ENCODE measurements at places on chromosomes 2 and 18.

DNA sequence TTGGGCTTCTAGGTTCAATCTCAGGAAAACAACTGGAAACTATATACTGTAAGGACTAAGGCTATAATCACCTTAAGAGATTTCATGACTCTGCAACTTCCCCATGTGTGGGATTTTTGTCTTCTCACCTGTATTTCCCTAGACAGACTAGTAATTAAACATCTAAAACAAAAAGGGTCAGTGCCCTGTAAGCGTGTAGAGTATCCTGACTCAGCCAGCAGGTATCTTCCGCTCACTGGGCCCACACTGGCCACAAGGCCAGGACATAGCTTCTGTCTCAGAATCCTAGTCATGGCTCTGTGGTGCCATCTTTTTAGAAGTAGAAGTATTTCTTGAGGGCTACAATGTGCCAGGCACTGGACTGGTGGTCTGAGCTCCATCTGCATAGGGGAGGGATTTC is 28.8 kb upstream of the KCMF1 start:
- no peak for DNase-seq

GRCh38 chr2:126793885-126794613 is 104.6 kb upstream of the TEX51 start:
- DNase-seq: no peak

DNA sequence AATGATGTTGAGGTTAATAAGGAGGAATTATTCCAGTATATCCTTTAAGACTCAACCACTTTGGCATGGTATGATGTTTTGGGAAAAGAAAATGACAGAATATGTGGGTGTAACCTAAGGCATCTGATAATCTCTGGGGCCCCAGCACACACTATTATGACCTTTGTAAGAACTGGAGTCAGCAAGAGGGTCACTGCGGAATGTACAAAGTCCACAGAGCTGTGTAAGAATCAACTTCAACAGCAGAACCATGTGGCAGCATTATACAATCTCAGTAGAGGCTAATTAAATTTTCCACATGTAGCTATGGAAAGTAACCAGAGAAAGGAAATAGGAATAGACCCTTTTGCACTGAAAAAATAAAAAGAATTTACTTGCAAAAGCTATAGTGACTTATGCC is 445.1 kb upstream of the UBE2E3 start:
- no peak for DNase-seq

GRCh38 chr2:189570570-189571031 is 10.0 kb downstream of the SLC40A1 start:
- no peak for DNase-seq

DNA sequence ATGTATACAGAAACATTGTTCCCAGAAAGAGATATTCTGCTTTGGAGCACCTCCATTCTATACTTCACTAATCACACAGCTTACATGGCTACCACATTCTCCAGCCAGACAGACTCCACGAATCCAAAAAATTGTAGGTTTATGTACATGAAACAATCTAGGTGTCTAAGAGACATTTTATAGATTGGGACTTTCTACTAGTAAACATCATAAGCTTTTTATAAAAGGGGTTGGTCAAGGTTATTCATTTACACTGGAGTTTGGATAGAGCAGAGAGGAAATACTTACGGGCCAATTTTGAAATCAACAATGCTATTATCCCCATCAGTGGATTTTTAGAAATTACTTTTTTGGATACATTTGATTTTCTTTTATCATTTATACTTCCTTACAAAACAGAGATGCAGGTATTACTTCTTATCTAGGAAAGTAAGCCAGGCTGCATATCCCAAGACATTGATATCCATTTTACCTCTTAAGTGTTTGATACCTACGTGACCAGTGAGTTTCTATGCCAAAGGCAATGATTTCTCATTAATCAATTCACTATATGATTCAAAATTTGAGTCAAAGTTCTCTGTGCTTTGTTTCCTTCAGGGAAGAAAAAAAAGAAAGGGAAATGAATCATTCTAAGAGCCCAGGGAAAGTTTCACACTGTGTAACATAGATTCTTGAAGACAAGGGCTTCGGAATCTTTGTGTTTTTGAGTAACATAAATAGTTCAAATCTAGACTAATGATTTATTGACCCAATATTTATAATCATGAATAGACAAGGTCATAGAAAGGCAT is 140.5 kb downstream of the PTH2R start:
- DNase-seq: no peak

DNA sequence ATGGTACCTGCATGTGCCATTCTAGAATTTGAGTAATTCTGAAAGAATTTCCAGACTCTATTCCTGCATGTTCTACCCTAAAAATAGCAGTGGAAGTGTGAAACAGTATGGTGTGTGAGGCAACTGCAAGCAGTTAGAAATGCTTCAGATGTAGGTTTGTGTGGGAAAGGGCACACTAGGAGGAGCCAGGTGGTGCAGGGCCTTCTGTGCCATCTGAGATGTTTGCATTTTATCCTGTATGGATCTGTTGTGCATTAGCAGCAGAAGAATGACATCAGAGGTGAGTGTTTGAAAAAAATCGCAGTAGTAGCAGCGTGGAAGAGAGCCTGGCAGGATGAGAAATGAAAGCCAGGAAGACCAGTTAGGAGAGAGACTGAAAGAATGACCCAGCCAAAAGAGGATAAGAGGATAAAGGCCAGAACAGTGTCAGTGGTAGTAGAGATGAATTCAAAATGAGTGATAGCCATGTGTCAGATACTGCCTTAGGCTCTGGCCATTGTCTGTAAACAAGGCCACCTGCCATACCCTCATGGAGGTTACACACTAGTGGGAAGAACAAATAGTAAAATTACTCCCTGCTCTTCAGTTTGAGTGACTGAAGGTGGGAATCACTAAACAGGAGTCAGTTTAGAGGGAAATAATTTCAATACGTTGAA is 142.2 kb downstream of the PKP4 start:
- no peak for DNase-seq

DNA sequence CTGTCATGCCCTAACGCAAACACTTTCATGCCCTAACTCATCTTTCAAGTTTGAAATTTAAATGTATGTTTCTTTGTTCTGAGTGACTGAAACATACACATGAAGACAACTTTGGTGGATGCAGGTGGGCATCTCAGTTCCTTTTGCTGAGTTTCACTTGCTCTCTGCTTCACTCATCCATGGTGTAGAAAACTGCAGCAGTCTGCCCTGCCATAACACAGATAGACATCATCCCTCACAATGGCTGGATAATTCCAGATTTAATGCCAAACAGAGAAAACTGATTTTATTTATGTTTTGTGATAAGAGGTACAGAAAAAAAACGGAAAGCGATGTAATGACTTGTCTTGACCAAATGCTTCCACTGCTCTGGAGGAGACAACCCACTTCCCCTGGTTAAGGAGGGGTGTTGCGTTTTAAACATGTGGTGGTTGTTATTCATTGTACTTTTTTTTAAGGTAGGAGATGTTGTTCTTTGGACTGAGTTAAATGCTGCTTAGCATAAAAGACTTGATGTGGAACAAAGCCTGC is 70.4 kb downstream of the RHBDD1 start:
- no peak for DNase-seq

DNA sequence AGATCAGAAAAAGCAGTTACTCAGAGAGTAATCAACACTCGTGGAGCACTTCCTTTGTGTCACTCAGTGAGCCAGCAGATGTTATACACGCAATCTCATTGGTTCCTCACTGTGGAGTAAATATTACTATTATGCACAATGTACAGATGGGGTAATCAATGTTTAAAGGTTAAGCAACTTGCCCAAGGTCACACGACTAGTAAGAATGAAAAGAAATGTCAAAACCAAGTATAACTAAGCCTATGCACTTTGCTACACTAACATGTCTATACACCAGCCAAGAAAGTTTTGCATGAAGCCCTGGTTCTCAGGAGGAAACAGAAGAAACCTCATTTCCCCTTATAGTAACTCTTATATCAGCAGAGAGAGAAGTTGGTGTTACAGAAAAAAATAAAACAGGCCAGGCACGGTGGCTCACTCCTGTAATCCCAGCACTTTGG is 5.4 kb downstream of the METTL21A start:
- no peak for DNase-seq

DNA sequence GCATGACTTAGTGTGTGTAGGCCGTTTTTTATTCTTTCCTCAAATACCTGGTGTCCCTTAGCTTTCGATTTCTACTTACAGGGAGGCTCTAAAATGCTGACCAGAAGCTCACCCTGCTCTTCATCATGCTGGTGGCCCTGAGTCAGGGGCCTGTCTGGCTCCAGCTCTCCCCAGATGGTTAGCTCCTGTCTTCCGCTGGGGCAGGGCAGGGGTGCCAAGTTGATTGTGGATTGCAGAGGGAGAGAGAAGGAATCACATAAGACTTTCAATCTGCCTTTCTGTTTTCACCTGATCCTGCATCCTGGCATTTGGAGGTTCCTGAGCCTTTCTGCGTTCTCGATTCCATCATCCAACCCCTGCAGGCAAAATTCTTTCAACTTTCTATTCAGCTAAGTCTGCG is 4.2 kb downstream of the CIB4 start:
- no peak for DNase-seq

DNA sequence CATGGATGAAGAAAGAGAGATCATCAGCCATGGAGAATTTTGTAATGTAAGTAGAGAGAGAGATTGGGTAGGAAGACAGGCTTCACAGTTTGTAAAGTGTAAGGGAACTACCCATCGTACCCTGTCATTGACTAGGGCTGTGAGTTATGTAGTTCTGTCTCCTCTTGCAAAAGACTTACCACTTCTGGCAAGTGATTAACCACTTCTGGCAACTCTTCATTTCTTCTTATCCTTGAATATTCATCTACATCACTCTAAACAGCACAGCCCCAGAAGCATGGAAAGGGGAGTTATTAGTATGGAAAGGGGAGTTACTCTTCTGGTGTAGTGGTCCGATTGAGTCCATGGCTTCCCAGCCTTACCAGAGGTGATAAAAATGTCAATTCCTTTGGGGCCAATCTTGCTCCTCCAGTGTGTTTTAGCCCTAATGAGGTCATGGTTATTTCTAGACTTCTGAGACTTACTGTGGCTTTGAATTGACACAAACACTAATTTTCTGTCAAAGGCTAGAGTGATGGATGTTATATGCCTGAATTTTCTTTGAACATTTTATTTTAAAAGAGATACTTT is 52.0 kb downstream of the STAT1 start:
- no peak for DNase-seq

DNA sequence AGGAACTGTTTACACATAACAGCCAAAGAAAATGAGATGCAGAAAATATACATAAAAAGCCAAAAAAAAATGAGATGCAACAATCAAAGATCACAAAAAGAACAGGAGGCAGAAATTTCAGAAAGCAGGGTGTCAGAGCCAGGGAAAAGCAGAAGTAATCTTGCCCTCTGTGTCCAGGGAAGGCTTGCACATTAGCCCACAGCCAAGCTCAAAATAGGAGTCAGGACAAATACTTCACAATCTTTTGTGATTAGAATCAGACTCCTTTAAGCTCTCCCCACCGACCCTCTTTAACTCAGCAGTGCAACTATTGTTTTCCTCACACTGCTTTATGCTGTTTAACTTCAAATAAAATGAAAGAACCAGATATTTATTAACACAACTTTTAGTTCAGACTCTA is 34.6 kb downstream of the IAH1 start:
- DNase-seq: no peak

GRCh38 chr18:23703987-23704384 is 14.7 kb downstream of the LAMA3 start:
- DNase-seq: no peak

GRCh38 chr18:37397814-37398213 is 167.8 kb downstream of the CELF4 start:
- no peak for DNase-seq

- DNase-seq: no peak
These were observed 258.9 kb upstream of the CHAC2 start for GRCh38 chr2:53508667-53509066.

GRCh38 chr2:124402274-124402673 is 377.2 kb downstream of the CNTNAP5 start:
- no peak for DNase-seq

- DNase-seq: no peak
These were observed 1544.4 kb downstream of the LRP1B start for GRCh38 chr2:140586379-140586778.

GRCh38 chr2:156340377-156340776 is 7.9 kb upstream of the NR4A2 start:
- no peak for DNase-seq

DNA sequence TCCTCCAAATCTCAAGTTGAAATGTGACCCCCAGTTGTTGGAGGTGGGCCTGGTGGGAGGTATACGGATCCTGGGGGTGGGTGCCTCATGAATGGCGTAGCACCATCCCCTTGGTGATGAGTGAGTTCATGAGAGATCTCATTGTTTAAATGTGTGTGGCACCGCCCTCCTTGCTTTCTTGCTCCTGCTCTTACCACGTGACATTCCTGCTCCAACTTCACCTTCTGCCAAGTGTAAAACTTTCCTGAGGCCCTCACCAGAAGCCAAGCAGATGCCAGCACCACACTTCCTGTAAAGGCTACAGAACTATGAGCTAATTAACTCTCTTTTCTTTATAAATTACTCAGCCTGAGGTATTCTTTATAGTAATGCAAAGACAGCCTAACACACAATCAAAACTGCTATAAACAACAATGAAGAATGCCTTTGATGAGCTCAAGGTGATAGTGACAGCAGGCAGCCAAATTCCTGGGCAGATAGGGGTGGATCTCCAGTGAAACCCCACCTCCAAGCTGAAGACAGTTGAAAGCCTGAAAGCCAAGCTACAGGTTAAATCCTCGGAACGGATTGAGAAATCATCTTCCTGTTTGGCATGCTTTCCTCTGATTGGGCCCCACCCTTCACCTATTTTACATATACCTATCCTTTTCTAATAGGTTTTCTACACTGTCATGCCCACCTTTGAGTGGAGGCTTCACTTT is 26.9 kb downstream of the MCEE start:
- DNase-seq: no peak

DNA sequence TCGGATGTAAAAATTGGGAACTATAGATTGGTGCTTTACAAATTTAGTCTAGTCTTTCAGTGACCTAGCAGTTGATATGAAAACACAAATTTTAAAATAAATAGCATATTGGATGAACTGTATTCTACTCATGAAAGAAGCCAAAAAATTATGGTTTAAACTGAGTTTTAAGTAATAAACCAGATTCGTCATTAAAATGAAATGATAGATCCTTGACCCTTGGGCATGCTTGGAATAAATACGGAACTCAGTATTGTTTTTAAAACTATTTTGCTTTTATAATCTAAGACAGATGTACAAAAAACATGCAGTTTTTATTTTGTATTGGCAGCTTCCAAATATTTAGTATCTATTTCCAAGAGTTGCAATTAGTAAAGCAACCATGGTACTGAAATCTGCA is 34.6 kb upstream of the TBR1 start:
- DNase-seq: no peak

DNA sequence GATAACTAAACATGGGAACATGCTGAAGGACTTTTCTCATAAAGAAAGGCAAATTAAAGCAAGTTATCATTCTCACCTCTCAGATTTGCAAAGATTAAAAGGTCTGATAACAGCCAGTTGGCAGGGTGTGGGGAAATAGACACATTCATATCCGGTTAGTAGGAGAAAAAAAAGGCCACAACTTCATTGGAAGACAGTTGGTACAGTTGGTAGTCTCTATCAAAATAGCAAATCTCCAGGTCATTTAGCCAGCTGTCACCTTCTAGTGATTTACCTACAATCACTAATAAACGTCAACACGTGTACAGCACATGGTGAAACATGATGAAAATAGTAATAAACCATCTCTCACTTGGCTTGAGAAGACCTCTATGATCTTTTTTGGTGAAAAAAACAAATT is 16.6 kb downstream of the INPP5D start:
- no peak for DNase-seq
